ENCODE measurements at places on chromosomes 2 and 18.

DNA sequence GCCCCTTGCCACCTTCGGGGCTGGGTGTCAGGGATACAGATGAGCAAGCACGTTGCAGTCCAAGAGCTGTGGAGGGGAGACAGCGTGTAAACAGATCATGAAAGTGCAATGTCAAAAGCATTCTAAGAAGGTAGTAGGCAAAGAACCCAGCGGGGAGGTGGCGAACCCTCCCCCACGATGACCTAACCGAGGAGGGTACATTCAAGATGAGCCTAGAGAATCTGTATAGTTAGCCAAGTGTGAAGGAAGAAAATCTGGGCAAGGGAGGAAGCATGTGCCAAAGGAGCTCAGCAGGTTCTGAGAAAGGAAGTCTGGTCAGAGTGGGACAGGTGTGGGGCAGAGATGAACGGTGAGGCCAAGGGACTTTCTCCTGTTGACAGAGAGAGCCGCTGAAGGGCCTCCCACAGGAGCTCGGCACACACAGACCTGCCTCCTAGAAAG is 106.9 kb downstream of the SP3 start:
- no peak for DNase-seq

DNA sequence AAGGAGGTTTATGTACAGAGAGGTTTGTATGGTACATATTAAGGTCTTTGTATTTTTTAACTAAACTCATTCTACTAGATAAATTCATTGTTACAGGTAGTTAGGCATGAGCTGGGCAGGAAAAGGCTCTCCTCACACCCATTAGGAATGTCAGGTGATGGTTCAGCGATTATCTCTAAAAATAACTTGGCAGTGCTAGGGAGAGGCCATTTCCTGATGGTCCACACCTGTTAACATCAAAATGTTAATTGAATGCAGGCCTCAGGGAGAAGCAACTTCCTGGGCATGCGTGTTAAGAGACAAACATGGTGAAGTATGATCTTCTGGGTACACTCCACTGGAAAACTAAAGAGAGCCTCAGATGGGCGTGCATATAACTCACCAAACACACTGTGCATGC is 73.6 kb downstream of the ARL6IP6 start:
- DNase-seq = no peak

GRCh38 chr18:55317324-55317723 is 270.7 kb downstream of the TCF4 start:
- DNase-seq = no peak

DNA sequence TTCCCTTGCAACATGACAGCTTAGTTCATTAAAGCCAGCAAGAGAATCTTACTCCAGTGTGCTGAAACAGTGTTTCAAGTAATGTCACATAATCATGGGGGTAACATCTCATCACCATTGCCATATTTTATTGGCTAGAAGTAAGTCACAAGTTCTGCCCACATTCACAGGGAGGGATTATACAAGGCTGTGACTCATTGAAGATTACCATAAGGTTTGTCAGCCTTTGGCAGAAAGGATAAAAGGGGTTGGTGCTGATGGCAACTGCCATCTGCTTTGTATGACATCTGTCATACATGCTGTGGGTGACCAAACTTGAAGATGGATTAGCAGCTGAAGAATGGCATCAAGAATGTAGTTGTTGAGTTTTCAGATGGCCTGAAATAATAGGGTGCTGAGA is 61.2 kb downstream of the KCNE4 start:
- no peak for DNase-seq

DNA sequence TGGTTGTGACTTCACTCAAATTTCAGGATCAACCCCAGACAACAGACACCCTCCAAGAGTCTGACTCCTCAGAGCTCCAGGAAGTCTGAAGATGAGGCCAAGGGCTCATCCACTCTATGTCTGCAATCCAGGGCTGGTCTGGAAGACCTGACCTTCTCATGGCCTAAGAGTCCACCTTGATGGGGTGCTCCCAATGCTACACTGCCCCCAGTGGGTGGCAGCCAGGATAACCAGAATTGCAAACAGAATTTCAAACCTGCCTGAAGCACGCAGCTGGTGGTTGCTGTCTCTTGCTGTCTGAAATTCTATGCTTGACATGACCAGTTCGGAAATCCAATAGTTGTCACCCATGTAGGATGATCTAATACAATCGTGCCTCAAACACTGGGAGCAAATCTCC is 96.0 kb downstream of the UXS1 start:
- DNase-seq = no peak

DNA sequence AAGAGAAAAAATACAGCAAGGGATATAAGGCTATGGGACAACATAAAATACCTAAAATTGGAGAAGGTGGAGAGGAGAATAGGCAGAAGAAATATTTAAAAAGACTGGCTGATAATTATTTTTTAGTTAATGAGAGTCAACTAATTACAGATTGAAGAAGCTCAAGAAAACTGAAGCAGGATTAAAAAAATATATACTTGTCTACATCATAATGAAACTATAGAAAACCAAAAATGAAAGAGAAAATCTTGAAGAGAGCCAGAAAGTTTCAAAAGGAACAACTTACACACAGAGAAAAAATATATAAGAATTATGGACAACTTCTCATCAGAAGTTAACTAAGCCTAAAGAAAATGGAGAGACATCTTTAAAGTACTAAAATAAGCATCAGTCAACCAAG is 62.9 kb upstream of the APCDD1 start:
- no peak for DNase-seq

GRCh38 chr2:30475542-30475941 is 28.5 kb downstream of the LCLAT1 start:
- no peak for DNase-seq

- DNase-seq = no peak
These were observed 41.9 kb downstream of the MBP start for GRCh38 chr18:77090546-77091174.

GRCh38 chr18:2407961-2408360 is 163.3 kb downstream of the METTL4 start:
- no peak for DNase-seq

GRCh38 chr2:120134263-120134662 is 88.9 kb downstream of the TMEM185B start:
- no peak for DNase-seq

DNA sequence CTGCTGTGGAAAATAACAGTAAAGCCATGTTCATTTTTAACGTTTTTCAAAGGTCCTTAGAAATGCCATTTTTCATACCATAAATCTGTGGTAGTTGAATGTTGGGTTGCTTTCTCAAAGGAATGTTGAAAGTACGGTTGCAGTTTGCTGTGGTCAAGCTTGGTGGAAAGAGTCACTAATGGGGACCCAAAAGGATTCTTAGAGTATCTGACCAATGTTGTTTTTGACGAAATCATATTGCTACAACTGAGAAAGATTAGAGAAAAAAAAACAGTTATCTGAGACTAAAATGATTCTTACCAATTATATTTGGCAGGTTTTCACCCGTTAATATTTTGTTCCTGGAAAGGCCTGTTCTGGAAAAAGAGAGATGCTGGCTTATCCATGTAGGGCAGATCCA is 439.5 kb upstream of the ETAA1 start:
- DNase-seq = no peak

GRCh38 chr2:133255360-133255759 is 312.9 kb downstream of the NCKAP5 start:
- DNase-seq = no peak

DNA sequence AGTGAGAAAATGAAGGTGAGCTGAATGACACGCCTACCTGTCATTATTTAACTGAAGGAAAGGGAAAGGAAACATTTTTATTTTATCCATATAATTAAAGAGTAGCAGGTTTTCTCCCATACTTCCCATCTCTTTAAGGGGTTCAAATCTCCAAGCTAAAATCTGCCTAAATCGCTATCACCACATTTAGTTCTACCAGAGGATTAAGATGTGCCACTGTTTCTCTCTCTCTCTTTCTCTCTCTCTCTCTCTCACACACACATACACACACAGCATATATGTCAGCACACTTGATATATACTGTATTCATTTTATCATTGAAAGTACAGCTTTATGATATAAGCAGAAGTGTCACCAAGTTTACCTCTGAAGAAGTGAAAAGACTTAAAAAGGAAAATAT is 3.1 kb downstream of the WIPF1 start:
- no peak for DNase-seq

- DNase-seq = no peak
These were observed 8.0 kb upstream of the CFAP65 start for GRCh38 chr2:219049282-219049681.

- no peak for DNase-seq
These were observed 48.2 kb upstream of the HS6ST1 start for GRCh38 chr2:128366713-128367511.

DNA sequence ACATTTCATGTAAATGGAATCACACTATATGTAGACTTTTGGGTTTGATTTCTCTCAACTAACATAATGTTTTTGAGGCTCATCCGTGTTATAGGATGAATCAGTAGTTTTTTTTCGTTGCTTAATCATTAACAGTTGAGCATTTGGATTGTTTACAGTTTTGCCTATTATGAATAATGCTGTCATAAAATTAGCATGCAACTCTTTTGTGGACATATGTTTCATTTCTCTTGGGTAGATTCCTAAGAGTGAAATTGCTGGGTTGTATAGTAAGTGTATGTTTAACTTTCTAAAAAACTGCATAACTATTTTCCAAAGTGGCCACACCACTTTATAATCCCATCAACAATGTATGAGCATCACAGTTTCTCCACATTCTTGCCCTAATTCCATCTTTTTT is 7.7 kb upstream of the RHBDD1 start:
- DNase-seq = no peak

DNA sequence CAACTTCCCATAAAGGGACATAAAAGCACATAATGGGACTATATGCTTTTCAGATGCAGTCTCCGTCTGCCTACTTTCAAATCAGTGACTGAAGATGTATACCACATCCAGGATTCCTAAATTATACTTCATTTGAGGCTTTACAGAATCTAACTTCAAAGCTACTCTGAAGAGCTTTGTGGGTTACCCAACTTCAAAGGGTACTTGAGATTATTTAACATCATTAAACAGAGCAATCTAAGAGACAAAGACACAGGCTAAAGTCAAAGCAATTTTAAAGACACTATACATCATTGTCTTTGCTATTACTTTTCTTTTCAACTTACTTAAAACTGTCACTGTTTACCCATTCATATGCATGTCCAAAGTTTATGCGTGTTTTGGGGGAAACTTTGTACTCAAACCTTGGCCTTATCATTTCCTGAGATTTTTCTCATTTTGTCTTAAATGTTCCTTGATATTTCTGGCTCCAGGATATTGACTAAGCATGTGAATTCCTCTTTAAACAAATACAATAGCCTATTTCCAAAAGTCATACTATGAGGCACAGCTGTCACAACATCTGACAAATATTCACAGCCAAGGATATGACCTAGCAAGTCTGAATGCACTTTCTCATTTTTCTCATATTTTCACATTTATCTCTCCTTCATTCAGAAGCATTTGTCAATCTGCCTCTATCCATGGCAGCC is 1985.1 kb upstream of the PIK3C3 start:
- DNase-seq = no peak

DNA sequence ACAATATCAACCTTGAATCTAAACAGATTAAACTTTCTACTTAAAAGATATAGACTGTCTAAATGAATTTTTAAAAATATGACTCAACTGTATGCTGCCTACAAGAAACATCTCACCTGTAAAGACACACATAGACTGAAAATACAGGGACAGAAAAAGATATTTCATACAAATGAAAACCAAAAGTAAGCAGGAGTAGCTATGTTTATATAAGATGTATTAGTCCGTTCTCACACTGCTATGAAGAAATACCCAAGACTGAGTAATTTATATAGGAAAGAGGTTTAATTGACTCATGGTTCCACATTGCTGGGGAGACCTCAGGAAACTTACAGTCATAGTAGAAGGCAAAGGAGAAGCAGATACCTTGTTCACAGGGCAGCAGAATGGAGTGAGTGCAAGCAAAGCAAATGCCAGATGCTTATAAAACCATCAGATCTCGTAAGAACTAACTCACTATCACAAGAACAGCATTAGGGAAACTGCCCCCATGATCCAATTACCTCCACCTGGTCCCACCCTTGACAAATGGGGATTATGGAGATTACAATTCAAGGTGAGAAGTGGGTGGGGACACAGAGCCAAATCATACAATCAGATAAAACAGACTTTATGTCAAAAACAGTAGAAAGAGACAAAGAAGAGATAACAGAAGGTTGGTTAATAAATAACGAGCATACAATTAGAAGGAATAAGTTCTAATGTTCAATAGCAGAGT is 214.4 kb upstream of the SLC39A10 start:
- no peak for DNase-seq

GRCh38 chr2:129347486-129348217 is 631.8 kb upstream of the RAB6C start:
- DNase-seq = no peak

DNA sequence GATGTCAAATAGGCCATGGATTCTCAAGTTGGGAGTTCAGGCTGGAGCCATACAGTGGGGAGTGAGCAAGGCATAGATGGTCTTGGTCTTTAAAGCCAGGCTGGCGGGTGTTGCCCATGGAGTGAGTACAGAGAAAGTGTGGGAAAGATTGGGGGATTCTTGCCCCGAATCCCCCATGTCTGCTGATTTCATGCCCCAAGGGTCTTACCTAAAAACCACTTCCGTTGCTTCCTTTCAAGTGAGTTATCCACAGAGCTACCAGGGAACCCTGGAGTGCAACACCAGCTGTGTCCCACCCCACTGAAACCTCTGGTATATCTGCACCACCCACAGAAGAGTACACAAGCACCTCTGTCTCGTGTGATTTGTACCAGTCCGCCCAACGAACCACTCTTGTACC is 31.4 kb downstream of the FHOD3 start:
- DNase-seq = no peak

DNA sequence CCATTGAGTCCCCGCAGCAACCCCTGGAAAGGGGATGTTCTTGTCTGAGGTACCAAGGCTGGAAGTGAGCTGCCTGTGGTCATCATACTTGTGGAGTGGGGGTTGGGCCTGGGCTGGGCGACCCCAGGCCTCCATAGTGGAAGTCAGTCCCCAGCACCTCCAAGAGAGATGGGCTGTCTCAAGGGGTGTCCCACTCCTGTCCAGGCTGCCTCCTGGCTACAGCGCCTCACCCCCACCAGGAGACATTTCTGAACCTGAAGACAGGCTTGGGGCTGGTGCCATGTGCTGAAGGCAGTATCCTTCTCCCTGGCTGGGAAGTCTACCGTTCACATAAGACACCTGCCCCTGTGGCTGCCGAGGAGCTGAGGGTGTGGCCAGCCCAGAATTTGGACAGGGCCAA is 28.9 kb downstream of the INHBB start:
- no peak for DNase-seq

GRCh38 chr18:78758496-78758895 is 221.1 kb upstream of the SALL3 start:
- DNase-seq = no peak

- DNase-seq = no peak
These were observed 74.2 kb downstream of the CDK15 start for GRCh38 chr2:201880579-201880978.
